Amygdala (tissue), 56 donors: ENCODE measurements at places on chromosomes 4 and X.
A peak's percentile ranks its signal among the peaks of the same experiment; 100 is the strongest.

- DNase-seq, result no peak
These were observed 813.7 kb downstream of the DMD start for GRCh38 chrX:32397562-32398216.

DNA sequence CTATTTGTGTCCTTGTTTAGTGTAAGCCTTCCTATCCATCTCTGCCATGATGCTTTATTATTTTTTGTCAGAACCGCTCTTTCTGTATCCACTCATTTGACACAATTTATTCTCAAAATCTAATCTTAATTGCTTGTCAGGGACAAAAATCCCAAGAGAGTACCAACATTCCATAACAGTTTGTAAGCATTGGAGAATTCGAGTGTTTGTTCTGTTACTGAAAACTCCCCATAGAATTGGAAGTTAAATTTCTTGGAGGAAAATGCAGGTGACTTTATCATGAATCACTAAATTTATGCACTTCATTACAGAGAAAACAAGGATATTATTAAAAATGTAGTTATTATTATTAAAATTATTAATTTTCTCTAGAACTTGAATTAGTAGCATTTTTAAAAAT, 1986.1 kb downstream of the ARAP2 start:
- DNase-seq, result no peak

GRCh38 chrX:13430136-13430827, 110.4 kb upstream of the ATXN3L start:
- DNase-seq, result no peak

DNA sequence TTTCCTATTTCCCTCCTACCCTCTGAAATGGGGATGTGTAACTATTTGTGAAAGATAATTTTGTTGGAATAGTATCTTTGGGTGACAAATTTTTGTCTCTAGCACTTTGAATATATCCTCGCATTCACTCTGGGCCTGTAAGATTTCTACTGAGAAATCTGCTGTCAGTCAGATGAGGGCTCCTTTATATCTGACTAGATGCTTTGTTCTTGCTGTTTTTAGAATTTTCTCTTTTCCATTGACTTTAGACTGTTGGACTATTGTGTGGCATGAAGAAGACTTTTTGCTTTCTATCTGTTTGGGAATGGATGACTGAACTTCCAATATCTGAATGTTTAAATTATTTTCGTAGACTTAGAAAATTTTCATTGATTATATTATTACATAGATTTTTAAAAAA, 54.2 kb upstream of the GRID2 start:
- DNase-seq, result no peak

GRCh38 chr4:2248821-2249261, 6.9 kb upstream of the HAUS3 start:
- no peak for DNase-seq

- no peak for DNase-seq
These were observed 45.5 kb upstream of the HS3ST1 start for GRCh38 chr4:11474146-11474545.

DNA sequence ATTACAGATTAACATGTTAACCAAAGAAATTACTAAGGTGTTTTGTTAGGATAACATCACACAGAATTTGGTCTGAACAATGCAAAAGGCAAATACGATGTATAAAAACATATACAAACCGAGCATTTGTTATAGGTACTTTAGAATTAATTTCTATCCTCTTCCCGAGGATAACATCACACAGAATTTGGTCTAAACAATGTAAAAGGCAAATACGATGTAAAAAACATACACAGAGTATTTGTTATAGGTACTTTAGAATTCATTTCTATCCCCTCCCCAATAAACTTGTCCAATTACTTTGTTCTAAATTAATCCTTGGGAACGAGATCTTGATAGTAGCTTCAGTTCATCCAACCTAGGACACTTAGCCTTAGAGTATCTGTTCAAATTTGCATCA, 7.6 kb downstream of the HNRNPDL start:
- no peak for DNase-seq

DNA sequence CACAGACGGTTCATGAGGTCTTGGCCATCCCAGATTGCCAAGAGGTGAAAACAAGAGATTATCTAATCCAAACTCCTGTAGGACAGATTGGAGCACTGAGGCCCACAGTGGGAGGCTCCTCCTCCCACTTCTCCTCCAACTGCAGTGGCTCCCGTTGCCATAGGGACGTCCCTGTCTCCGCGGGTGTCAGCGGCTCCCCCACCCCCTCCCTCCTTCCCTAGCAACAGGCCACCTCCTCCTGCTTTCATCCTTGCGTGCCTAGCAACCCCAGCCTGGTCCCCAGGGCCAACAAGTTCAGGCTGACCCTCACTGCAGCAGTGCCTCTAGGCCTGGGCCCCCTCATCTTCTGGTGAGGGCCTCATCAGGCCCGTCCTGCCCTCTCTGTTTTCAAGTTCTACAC, 6.8 kb upstream of the IQSEC2 start:
- DNase-seq, result peak; percentile 59

DNA sequence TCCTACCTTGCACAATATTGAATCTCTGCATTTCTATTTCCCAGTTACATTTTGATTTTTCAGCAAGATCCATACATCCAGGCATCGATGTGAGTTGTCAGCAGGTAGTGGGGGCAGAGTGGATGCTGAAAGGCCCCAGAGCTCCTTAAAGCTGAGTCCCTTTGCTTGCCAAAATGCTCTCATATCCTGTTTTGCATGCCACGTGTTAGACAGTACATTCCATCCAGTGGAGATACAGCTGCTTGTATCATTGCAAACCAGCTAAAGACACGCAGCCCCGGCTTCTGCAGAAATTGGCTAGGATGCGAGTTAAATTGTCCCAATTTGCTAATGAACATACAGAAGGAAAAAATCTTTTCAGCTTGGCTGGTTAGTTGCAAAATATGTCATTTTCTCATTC, 179.6 kb upstream of the MXRA5 start:
- no peak for DNase-seq

GRCh38 chr4:134531013-134531412, 329.4 kb upstream of the PABPC4L start:
- no peak for DNase-seq

GRCh38 chr4:73067971-73068394, 1.5 kb downstream of the COX18 start:
- no peak for DNase-seq

DNA sequence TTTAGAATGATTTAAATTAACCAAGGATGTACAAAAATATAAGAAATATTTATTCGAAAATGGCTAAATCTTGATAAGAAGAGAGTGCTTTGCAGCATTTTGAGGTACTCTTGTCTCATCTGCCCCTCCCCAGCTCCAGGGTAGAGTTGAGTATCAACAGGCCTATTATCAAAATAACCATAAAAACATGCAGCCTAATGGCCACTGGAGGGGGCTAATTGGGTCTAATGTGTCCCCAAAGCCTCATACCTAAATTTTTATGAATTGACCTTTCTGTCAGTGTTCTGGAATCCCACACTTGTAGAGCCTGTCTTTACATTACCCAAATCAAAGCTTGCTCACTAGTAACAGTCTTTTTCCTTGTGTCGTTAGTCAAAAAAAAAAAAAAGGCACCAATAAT, 544.9 kb upstream of the CPXCR1 start:
- no peak for DNase-seq

DNA sequence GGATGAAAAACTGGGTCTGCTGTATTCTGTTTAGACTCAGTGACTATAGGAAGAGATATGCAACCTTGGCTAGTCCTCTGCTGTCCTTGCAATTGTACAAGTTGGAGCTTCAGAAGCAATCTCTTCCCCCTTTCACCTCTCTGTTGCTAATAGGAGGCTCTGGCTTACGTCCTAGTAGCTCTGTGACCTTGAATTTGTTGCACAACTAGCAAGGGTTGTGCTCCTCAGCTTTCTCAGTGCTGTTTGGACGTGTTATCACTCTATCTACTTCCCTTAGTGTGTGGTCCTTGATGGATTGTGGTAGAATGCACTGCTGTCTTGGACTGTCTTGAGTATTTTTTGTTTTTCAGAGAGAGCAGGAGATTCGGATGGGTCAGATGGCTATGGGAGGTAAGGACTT, 3.4 kb upstream of the ITGB1BP2 start:
- no peak for DNase-seq

GRCh38 chrX:119067023-119067739, 5.6 kb upstream of the CT47C1 start:
- DNase-seq, result no peak

- no peak for DNase-seq
These were observed 266.0 kb upstream of the IL1RAPL1 start for GRCh38 chrX:28321286-28321685.

DNA sequence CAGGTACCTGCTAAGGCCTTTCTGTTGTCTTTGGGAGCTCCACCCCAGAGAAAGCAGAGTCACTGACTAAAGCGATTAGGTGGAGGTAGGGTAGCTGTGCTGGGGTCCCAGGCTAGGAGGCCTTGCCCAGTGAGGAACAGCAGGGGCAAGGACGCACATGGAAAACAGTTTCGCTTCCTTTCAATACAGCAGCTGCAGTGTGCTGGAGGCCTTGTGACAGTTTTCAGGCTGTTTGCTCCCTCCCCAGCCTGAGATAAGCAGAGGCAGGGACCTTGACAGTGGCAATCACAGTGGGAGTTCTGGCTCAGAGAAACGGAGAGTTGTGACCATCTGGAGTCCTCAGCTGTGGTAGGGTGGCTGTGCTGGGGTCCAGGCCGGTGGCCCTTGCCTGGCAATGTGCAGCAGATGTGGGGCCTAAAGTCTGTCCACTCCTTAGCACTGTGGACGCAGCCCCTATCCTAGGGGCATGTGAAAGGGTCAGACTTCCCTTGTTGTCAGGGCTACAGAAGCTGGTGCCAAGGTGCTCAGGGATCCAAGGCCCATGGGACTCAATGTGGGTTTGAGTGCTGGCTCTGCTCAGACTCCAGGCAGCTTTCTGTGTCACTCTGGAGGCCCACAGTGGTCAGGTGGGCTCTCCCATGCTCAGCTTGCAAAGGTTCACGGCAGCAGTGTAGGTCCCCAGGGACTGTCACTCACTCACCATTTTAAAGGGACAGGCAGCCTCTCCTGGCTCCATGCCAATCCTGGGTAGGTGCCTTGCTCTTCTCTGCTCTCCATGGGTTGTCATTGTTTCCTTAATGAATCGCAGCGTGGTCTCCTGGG, 534.9 kb upstream of the FMR1 start:
- DNase-seq, result no peak

DNA sequence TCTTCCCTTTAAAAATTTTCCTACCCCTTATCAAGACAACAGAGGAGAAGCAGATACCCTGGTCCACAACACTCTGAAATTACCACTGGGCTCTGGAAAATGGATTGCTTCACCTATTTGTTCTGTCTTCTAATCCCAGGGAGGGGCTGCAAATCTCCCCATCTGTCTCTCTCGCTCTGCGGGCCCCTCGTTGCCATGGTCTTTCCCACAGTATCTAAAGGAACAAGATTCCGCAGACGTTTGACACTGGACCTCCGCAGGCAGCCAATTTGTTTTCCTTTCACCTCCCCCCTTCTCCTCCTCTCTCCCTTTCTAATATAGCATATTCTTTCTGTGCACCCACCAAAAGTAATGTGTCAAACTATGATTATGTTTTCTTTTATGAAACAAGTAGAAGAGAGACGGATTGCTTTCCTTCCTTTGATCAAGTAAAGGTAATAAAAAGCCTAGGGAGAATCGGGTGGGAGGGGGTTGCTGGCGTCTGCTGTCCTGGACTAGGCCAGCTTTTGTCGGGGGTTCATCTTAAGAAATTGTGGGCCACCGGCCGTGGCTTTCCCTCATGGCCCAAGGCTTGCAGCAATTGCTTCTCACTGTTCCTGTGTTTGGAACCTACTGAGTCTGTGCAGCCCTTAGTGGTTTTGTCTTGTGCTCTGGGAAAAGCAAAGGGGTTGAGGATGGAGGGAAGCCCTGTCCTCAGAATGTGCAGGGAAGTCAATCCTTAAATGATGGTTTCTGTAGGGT, 81.0 kb downstream of the MGST2 start:
- DNase-seq, result no peak

- DNase-seq, result no peak
These were observed 67.8 kb upstream of the ETNPPL start for GRCh38 chr4:108830509-108831244.

DNA sequence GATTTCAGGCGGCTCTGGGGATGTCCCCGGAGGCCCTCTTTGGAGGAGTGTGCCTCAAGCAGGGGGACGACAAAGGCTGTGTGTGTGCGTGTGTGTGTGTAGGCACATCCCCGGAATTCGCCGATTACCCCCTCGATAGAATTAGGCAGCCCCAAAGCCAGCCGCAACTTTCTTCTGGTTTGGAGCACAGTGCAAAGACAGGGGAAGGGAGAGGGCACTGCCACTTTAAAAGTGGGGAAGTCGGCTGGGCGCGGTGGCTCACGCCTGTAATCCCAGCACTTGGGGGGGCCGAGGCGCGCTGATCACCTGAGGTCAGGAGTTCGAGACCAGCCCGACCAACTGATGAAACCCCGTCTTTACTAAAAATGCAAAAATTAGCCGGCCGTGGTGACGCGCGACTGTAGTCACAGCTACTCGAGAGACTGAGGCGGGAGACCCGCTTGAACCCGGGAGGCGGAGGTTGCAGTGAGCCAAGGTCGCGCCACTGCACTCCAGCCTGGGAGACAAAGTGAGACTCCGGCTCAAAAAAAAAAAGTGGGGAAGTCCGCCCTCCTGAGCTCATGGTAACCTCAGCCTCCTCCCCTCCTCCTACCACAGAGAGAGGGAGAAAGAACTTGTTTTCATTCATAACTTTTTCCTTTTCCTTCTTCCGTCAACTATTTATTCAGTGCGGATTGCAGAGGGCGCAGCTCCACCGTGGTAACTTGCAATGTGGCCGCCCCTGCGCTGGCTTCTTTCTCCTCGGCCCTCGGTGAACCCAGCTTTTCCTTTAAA, 2.4 kb downstream of the SPRY1 start:
- peak; percentile 67 for DNase-seq

DNA sequence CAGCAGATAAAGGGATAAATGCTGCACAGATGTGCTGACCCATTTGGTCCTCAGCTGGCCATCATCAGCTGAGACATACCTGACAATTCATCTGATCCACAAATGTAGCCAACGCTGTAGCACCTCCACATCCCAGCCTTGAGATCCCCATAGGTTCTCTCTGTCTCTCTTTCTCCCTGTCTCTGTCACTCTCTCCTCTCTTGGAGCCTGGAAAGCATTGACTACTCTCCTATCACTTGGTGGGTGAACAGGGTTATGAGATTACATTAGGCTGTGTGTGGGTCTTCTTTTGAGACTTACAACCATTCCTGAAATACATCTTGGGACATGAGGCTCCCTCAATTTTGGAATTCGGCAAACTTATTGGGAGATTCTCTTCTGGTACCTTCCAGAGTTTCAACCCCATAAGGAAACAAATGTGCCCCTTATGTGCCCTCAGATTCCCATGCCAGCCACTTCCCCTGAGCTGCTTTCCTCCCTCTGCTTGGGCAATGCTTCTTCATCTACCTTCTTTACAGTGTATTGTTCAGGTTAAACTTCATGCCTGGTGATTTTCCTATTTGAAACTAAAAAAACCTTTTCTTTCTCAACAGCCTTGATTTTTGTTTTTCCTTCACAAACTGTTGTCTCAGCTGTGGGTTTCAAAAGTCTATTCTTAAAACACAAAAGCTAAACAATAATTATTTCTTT, 29.1 kb upstream of the FGF2 start:
- no peak for DNase-seq

DNA sequence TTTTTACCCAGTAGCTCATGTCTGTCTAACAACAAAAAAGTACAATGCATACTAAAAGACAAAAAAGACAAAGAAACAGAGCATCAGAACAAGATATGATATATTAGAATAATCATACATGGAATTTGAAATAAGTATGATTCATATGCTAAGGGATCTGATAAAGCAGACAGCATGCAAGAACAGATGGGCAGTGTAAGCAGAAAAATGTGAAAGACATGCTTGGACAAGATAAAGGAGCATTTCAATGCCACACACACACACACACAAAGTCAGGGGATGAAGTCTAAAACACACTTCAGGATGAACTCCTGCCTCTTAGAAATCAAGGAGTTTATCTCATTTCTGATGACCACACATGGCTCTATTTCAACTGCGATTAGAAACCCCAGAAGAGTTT, 649.6 kb upstream of the NDST4 start:
- no peak for DNase-seq
